ENCODE measurements at places on chromosomes 13 and 19.

GRCh38 chr13:76873445-76873844 is 12.8 kb downstream of the KCTD12 start:
- DNase-seq, result no peak

- DNase-seq, result no peak
Measured at GRCh38 chr19:45245334-45245787, at the start of gene EXOC3L2. Gene EXOC3L2, minus strand, starts transcription at chr19:45245407. Its CDS starts 6,362 bp downstream, at chr19:45239045.

GRCh38 chr13:97310809-97311436 is 88.8 kb downstream of the MBNL2 start:
- no peak for DNase-seq

DNA sequence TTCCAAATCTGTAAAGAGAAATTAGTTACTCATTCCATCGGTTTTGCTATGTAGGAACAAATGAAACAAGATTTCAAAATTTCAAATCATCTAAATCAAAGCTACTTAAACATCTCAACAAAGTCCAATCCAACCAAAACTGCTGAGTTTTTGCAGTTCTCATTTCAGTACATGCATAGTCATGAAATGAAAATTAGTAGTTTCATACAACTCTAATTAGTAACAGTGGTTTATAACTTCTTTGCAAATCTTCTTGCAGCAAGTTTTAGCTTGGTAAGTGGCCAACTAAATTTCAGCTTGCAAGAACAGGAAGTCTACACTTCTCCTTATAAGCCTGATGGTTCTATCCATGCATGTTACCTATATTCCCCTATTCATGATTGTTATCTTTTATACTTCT is 75.6 kb downstream of the SPRY2 start:
- no peak for DNase-seq

- DNase-seq, result no peak
Measured at GRCh38 chr13:43085545-43085944, 62.2 kb downstream of the DNAJC15 start.

- no peak for DNase-seq
Measured at GRCh38 chr19:49331616-49332055, 3.6 kb upstream of the CD37 start.

GRCh38 chr13:75326173-75327134 is 155.5 kb downstream of the TBC1D4 start:
- no peak for DNase-seq

DNA sequence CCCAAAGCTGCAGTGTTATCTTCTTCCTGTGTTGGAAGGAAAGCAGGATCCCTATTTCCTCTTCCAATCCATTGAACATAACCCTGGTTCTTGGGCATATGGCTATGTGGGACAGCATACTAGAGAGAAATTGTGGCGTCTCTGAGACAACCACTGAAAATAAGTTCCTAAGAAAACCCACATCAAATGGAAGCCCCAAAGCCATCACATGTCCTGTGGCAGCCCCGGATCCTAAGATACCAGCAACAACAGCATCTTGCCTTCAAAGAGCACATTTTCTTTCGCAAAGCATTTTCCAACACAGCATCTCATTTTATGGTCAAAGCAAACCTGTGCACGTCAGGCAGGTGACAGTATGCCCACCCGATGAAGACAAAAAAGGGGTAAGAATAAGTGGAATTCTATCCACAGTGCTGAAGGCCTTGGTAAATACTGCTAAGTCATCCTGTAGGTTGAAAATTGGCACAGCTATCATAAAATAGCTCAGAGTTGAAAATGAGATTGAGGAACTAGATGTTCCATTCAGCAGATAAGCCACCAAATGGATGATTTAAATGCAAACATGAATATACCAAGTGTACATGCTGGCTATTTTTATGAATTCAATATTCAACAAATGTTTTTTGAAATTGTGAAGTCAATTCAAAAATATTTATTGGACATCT is 232.2 kb downstream of the DLEU7 start:
- no peak for DNase-seq

DNA sequence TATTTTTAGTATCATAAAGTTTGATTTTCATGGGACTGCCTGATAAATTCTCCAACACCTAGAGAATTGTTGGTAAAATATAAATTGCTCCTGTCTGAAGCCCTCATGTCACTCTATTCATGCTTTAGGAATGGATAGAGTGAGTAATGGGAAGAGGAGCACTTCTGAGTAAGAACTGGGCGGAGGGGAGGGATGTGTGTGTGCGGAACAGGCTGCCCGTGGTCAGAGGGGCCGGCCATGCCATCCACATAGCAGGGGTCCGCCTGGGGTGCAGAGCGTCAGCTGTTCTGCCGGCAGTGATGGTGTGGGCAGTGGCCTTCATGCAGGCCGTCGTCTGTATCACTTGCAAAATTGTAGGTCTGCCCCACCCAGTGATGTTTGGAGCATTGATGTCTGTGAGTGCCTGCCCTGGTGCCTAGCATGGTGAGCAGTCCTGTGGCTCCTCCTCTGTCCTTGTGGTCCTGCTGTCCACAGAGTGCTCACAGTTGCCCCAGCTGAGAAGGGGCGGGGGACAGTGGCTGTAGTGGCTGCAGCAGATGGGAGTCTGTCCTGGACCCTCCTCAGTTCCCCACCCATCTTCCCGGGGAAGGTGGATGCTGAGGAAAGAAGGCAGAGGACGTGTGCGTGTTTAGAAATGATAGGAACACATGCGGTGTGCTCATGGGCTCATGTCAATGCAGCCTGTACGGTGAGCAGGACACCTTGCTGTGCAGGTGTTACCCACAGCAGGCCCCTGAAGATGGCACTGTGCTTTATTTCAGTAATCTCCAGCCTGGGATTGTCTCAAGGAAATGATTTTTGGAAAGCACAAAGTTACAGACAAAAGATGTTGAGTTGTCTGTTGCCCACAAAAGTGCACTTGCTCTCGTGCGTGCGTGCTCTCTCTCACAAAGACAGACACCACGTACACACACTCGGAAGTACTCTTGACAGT is 49.4 kb upstream of the TEX29 start:
- no peak for DNase-seq

GRCh38 chr19:56098731-56099568 is 22.1 kb downstream of the ZNF787 start:
- no peak for DNase-seq

GRCh38 chr13:99916366-99917103 is 55.0 kb downstream of the ZIC5 start:
- peak; percentile 8 for DNase-seq

- no peak for DNase-seq
Measured at GRCh38 chr19:18340190-18340989, at the start of gene PGPEP1. Gene PGPEP1, plus strand, starts transcription at chr19:18340598. Its CDS starts 84 bp downstream, at chr19:18340682.

GRCh38 chr19:23787106-23787505 is 28.4 kb upstream of the ZNF681 start:
- no peak for DNase-seq

DNA sequence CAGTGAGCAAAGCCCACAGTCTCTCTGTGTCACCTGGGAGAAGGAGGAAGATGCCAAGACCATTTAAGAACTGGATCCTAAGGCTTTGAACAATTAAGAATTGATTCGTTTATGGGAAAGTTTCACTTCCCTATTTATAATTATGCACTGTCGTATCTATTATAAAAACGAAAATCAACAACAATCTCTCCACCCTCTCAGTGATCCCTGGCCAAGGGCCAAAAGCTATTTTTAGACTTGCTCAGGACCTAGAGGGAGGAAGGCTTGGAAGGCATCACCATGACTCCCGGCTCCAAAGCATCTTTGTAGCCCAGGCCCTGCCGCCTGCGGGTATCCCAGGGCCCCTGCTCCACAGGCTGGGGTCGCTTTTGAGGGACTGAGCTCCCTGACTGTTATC is 1.3 kb downstream of the RHPN2 start:
- DNase-seq, result peak; percentile 19

GRCh38 chr13:42495255-42495654 is 78.7 kb upstream of the TNFSF11 start:
- DNase-seq, result no peak

- DNase-seq, result no peak
Measured at GRCh38 chr13:102839462-102839861, 6.4 kb upstream of the ERCC5 start.

DNA sequence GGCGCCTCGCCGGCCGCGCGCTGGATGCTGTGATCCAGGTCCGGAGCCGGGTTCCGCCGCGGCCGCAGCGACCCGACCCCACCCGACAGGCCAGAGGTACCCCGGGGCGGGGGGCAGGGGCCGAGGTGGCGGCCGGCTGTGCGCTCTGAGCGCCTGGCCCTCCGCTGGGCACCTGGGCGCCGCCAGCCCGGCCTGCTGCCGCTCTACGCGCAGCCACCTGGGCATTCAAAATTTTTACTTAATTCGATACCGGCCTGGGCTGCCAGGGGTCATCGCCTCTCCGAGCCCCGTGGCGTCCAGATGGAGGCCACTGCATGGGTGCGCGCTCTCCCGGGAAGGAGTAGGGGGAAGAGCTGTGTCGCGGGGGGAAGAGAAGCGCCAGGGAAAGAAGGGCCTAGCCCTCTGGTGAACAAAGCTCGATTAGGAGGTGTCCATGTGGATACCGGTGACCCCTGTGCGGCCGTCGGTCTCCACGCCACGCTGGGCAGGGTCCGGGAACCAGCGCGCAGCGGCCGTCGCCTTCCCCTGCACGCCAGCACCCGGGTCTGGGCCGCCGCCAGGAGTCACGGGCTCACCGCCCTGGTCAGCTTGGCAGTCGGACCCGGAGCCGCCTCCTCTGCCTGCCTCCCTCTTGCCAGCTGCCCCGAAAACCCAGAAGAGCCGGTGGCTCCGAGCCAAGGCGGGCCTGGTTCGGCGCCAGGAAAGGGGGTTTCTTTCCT is 666 bp downstream of the BIVM start:
- DNase-seq, result no peak

DNA sequence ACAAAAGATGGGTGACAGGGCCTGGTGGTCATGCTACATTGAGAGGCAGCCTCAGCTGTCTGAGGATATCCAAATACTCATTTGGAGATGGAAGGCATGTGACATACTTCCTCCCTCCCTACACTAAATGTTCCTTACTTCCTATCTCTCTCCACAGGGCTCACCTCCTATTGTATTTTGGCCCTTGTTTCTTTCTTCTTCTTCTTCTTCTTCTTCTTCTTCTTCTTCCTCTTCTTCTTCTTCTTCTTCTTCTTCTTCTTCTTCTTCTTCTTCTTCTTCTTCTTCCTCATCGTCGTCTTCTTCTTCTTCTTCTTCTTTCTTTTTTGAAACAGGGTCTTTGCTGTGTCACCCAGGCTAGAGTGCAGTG is 71.8 kb upstream of the POMP start:
- DNase-seq, result no peak

All from cerebellar nuclear complex (tissue), 1 donor.